ENCODE measurements at places on chromosomes 3 and 15.

DNA sequence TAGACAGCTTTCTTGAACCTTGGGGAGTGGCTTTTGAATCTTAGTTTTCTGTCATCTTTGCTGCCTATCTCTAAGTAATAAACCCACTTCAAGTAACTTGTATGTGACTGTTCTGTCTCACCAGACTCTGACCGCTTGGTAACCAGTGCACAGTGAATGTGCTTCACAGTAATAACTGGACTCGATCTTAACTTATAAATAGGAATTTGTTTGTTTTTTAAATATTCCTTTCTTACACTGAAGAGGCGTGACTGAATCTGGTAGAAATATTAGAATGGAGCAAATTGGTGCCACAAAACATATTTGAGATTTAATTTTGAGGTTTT lies 318.0 kb downstream of the GBE1 start:
- no peak for DNase-seq

DNA sequence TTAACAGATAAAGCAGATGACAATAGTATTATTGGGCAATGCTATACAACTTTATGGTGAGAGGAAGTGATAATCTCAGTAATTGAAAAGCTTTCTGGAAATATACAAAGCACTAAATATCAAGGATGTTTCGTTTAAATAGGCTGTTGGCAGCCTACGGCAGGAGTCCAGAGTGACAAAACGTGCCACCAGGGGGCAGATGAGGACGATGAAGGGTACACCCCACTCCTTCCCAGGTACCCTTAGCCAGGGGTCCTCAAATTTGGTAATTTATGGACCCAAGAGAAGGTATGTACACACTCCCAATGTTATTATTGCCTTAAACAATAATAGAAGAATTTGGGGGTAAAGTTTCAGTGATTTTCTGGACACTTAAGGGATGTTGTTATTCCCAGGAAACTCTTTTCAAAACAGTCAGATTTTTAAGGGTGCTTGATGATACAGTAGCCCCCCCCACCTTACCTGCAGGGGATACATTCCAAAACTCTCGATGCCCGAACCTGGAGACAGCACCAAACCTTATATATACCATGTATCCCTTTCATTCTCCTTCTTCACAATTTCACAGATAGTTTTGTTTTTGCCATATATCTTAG lies 1.4 kb upstream of the MAGEL2 start:
- DNase-seq = peak; percentile 41

DNA sequence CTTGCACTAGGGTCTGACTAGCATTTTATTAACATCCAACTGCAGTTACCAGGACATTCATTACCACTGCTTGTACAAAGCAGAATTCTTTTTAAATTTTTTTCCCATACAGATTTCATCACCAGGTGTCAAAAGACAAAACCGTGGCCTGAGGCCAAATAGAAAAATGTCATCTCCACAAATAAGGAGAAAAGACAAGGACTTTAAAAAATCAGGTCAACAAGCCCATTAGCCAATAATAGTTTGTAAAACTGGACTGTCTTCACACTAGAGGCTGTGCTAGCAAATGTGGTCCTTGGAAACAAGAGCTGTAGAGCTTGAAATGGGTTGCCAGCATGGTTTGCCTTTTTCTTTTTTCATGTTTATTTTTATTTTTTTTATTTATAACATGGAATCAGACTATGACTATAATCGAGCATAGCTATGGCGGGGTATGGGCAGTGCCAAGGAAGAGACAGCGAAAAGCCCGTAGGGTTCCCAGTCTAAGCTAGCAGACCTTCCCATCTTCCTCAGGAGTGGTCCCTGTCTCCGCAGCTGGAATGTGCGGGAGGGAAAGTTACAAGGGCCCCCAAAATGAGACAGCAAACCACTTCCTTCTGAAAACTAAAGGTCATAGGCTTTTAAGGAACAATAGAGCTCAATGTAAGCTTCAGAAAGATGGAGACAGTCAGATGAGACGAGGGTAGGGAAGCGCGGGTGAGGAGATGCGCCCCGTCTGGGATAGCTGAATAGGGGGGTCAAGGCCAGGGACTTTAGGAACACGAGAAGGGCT lies 1.5 kb downstream of the PTPN9 start:
- DNase-seq = no peak

GRCh38 chr3:130960139-130960795 lies 66.4 kb downstream of the ASTE1 start:
- no peak for DNase-seq

- no peak for DNase-seq
These were observed 20.3 kb upstream of the BMF start for GRCh38 chr15:40128766-40129660.

GRCh38 chr15:40471105-40471807 lies 472 bp downstream of the CHST14 start:
- peak; percentile 33 for DNase-seq

GRCh38 chr3:177186306-177186705 lies 11.0 kb downstream of the TBL1XR1 start:
- no peak for DNase-seq

DNA sequence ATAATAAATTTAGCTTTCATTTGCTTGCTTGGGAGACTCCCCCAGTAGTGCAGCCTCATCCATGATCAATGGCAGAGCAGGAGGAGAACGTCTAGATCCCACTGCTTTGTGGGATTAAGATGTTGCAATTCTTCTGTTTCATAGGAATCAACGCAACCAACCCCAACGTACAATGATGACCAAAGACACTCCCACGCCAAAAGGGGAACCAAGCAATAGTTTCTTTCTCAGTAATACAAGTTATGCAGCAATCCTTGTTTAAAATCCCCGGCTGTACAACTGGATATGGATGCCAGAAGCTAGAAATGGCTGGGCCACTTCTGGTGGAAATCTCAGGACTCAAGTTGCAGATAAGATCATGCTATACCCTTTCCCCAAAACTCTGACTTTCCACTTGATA lies 411.2 kb downstream of the VPS13C start:
- DNase-seq = no peak
